NCI-H774 (cell line): ENCODE measurements at places on chromosomes 11 and 22.

GRCh38 chr22:30182815-30183214 is 63.7 kb downstream of the LIF start:
- DNase-seq = no peak

DNA sequence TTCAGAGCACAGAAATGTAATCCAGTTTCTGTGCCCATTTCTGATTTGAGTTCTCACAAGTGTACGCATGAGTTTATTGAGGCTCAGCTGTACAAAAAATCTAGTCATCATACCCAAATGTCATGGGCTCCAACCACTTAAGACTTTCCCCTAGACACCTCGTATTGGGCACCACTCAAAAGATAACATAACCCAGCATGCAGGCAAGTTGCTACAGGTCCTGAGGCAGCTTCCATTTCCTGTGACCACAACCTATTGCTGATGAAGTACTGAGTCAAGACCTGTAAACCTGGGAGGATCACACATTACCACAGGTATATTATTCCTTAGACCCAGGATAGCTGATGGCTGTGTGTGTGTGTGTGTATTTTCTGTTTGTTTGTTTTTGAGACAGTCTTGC is 95.2 kb downstream of the MRTFA start:
- DNase-seq = no peak

GRCh38 chr22:22935546-22936157 is 48.0 kb downstream of the IGLL5 start:
- DNase-seq = no peak

DNA sequence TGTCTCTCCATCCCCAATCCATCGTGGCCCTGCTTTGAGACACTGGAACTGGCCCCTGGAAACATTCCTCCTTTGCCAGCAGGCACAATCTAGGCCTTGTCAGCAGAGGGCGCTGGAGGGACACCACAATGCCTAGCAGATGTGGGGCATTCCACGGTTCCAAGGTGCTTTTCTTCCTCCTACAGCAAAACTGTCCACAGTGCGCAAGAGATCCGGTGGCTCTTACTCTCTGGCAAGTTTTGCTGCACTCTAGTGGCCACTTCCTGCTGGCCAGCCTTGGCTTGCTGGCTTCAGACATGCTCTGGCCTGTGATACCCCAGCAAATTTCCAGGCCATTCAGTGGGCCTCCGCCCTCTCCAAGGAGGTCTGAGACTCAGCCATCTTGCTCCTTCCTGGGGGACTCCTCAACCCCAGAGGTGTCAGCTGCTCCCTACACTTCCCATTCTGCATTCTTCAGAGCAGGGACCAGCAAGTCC is 17.1 kb upstream of the RBM4B start:
- DNase-seq = peak; percentile 76

DNA sequence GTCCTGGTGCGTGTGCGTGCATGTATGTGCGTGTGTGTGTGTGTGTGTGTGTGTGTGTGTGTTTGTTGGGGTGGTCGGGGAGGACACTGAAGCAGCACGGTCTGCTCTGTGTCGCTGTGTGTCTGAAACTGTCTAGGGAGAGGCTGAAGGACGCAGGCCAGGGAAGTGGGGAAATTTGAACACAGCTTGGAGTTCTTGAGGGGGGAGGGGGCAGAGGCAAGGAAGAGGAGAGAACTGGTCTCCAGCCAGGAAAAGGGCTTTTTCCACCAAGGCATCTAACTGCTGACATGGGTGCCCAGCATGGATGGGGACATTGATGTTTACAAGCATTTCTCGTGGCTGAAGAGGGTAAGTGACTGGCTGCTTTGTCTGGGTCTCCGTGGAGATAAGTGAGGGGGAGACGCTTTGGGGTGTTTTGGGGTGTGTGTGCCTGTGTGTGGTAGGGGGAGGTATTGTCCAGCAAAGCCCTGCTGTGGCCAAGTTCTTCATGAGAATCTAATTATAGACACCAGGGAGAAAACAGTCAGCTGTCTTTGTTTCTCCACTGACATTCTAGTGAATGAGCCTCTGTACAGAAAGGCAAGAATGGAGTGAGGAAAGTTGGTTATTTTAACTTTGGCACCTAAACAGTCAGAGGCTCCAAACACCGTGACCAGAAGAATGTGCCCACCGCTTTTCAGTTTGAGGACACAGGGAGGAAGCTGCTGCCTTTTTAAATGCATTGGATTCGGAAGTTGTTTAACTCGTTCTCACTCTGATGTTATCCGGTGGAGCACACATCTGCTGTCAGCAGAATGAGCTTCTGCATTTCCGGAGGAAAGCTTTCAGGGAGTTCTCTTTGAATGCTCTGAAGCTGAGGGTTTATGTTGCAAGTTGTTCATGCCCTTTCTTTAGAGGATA is 63.7 kb downstream of the PPFIBP2 start:
- DNase-seq = no peak

DNA sequence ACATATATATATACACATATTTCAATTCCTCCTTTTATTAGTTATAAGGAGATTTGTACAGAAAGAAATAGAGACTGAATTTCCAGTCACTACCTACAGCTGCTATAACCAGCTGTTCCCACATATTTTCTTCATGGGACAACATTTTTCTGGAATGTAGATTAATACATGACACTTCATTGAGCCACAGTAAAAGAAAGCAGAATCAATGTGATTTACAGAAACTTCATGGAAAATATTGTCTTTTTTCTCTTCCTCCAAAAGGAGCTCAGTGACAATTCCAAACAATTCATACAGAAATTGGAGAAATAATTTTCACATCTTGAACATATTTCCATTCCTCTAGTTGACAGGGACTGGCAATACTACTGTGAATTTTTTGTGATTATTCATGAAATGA is 249.2 kb downstream of the DLG2 start:
- DNase-seq = no peak

DNA sequence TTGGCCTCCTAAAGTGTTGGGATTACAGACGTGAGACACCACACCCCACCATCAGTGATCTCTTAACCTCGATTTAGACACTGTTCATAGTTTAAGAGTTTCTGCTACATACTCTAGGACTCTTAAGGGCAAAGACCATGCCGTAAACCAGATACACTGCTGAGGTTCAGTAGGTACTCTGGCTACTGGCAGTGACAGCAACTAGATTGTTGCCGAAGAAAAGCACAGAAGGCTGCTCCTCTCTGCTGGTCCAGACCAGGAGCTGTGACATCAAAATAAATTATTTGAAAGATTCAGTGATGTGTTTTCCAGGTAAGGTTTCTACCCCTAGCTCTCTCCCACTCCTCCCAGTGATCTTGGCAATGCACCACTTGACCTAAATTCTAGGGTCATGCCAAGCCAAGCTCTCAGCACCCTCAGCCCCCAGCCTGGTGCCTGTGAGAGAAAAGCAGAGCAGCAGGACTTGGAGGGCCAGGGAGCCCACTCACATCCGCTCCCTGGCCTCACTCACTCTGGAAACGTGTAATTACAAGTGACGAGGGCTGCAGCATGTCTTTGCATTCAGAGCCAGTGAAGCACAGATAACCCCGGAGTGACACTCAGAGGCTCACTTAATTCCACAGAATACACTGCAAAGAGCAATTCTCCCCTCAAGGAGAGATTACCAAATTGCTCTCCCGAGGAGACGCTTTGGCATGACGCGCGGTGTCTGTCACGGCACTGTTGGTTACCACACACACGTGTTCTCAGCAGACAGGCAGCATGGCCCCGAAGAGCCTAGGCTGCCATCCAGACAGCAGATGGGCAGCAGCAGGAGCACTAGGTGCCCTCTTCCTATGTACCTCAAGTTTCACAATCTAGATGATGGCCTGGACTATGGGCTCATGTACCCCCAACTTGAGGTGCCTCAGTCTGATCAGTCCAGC is 96.9 kb upstream of the PITPNB start:
- no peak for DNase-seq

DNA sequence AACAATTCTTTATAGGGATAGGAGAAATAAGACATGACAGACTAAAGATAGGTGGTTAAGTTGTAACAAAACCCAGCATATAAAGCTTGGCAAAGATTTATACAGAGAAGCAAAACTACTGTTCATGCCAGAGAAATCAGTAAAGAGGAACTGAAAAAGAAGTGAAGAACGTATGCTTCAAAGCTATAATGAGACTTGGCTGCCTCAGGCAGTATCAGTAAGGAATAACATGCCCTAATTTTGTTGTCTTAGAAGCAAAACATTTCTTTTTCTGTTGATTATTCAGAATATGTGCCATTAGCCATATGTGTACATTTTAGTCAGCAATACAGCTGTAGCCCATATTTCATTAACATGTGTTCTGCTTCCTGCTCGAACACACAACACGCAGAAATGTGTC is 403.2 kb downstream of the NELL1 start:
- no peak for DNase-seq

GRCh38 chr22:39802682-39803081 is 90.9 kb downstream of the ENTHD1 start:
- no peak for DNase-seq

GRCh38 chr22:43890901-43891331 is 897 bp downstream of the PNPLA5 start:
- DNase-seq = no peak

DNA sequence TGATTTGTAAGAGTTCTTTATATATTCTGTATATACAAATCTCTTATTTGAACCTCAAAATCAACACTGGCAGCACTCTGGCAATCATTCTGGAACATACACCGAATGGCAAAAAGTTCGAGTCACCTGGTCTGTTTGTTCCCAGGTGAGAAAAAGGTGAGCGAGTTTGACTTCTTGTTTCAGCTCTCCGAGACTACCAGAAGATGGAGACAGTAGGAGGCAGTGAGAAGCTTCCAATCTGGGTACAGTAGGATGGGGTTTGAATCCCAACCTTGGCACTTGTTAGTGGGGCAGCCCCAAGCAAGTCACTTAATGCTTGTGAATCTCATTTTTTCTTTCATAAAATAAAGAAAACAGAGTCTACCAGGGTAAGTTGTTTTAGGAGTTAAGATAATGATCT is 76.4 kb downstream of the C2CD3 start:
- no peak for DNase-seq
